ENCODE measurements at places on chromosomes 7 and 10.

DNA sequence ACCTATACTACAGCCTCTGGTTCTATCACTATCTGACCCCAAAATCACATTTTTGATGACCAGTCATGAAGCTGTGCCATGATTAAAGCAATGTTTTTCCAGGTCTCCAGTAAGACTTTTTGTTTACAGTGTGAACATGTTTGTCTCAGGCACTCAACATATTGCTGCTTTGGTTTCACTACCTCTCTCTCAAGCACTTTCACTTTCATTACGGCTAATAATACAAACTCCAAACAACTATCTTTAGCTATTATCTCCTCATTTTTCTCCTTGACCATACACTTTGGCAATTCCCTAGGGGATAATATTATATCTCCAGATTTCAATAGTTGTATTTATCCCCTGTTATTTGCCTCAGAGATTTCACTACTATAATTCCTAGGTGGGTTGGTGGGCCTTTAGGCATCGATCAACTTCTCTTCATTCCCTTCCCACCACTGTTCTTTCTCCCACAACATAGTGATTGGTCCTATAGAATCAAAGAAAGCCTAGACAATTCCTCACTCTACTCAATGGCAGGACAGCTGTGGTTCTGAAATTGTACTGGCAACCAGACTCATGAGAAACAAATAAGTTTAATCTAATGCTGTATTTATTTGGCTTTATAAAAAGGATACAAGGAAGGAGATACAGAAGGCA is 261.4 kb upstream of the ZWINT start:
- DNase-seq = no peak

GRCh38 chr10:92773776-92774175 is 74.5 kb upstream of the EXOC6 start:
- DNase-seq = no peak

- peak; percentile 82 for DNase-seq
These were observed 606.2 kb downstream of the LRMDA start for GRCh38 chr10:76037531-76038155.

DNA sequence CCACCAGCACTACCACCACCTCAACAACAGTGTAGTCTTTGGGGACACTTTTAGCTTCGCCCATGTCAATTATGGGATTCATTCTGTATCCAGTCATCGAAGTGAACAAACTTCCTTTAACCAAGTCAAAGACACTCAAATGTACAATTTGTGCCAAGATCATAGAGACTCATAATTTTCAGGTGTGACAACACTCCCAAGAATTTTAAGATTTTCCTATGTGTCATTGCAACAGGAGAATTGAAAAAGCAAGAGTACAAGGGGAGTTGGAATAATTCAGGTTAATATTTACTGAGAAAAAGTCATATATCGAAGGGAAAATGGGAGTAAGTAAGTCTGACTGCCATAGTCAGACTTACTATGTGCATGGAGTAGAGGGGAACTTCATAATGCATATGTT is 26.2 kb downstream of the PON1 start:
- no peak for DNase-seq

DNA sequence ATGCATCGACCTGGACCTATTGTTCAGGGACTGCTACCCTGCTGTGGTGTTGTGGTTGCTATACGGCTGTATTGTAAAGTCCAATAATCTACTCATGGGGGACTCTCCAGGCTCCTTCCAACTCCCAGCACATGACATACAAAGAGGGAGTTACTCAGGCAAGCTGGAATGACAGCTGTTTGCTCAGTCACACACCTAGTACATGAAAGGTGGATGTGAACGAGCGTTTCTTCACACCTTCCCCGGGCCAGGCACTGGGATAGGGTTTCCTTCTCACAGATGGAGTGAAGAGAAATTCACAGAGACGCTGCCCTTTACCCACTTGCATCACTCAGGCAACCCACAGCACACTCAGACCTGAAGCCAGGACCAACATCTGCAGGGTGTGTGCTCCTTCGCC is 215.7 kb downstream of the TNS3 start:
- no peak for DNase-seq

- DNase-seq = no peak
These were observed 54.2 kb downstream of the MET start for GRCh38 chr7:116726149-116726548.

GRCh38 chr7:123797673-123798531 is 47.1 kb upstream of the HYAL4 start:
- DNase-seq = peak; percentile 39

DNA sequence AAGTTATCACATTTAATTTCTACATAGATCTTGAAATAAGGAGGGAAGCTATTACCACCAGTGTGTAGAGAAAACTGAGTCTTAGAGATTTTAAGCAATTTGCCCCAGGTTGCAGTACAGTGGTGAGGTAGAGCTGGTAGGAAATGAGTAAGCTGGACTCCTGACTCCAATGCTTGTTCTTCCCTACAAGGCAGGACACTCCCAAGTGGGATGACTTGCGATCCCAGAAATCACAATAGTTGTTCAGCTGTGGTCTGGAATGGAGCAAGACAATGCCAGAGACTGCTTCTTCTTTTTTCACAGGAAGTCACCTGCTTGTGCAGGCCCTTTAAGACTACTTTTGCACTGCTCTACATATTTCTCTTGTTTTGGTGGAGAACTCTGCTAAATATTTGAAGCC is 327.2 kb upstream of the BMPER start:
- no peak for DNase-seq

- no peak for DNase-seq
These were observed 199.5 kb downstream of the BICC1 start for GRCh38 chr10:58712141-58712540.

GRCh38 chr10:77604941-77605351 is 32.7 kb downstream of the KCNMA1 start:
- no peak for DNase-seq

GRCh38 chr7:84705706-84706105 is 481.1 kb downstream of the SEMA3D start:
- no peak for DNase-seq

All from fibroblast of skin of right biceps (primary cell).